ENCODE measurements at places on chromosomes 3 and 15.

GRCh38 chr3:40770061-40770460, 245.3 kb downstream of the ZNF621 start:
- DNase-seq = no peak

DNA sequence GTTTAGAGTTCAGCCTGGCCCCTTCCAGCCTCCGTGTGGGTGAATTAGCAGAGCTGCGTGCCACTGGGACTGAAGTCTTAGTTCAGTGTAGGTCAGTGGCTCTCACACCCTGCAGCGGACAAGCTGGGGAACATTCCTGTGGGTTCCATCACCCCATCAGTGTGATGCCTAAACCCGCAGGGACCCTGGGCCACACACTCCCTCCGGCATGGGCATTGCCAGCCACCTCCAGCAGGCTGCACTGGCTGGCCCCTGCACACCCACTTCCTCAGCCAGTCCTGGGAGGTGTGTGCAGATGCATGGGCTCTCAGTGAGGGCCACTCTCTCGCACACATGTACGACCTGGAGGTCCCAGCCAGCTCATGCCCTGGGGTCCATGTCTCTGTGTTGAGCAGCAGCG, 32.1 kb upstream of the TOPBP1 start:
- no peak for DNase-seq

- DNase-seq = no peak
These were observed 101.6 kb downstream of the MOBP start for GRCh38 chr3:39569095-39569494.

DNA sequence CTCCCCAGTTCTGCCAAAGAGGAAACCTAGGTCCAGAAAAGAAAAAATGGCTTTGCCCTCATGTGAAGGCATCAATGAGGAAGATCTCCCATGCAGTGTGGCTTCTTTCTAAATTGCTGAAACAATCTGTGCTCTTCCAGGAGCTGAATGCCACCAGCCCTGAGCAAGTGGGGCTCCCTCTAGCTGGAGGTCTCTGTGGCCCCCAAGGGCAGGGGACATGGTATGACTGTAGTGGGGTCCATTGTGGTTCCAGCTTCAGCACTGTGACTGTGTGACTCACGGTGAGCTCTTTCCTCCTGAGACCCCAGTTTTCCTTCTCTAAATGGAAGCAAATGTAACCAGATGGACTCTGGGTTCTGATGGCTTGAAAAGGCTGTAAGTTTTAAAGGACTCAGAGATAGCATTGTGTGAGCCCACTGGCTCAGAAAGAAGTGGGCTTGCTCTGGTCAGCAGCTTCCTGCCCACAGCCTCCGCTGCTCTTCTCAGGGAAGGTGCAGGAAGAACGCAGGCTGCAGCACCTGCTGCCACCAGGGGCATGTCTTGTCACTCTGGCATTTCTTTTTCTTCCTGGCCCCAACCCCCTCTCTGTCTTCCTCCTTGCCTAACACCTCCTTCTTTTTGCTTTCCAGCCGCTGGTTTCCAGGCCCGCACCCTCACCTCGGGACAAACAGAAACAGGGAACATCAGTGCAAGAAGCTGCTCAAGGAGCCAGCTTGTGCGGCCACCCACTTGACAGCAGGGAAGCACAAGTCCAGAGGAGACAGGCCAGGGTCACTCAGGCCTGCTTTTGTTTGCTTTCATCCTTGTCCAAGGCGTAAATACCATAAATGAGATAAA, 5.8 kb upstream of the CXCR6 start:
- DNase-seq = no peak

GRCh38 chr15:43872416-43873020, 45.7 kb downstream of the WDR76 start:
- DNase-seq = no peak

DNA sequence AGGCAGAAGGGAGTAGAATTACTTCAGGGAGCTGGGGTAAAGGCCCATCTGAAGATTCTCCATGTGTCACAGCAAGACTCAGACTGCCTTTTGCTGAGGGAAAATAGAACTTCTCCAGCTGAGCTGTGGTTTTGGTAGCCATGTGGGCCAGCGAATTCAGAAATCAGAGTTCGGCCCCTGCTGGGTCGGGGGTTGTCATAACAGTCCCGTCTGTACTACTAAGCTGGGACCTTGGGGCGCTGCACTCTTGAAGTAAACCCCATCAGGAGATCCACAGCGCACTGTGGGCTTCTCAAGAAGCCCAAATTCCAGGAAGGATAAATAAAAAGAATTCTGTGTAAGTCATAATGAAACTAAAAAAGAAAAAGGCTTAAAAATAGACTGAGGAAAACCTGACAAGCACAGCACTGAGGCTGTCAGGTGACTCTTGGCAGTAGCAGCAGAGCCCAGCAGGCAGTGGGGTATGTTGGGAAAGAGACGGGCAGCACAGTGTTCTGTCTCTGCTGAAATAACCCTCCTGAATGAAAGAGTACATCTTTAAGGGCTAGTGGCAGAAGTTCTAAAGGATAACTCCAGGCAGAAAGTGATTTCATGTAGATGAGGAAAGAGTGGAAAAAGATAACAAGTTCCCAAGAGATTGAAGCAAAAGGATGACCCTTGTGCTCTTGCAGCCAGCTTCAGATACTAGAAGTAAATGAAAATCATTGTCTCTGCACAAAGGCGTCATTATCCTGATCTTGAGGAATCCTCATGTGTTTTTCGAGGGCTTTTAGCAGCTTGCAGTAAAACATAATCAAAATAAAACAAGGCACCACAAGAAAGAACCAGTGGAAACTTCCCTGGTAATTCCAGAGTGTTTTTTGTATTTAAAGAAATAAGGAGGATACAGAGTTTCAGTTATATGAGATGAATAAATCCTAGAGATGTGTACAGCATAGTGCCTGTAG, 74.5 kb downstream of the RAB7A start:
- no peak for DNase-seq

- no peak for DNase-seq
These were observed 341.1 kb upstream of the SEMA6D start for GRCh38 chr15:47376190-47376589.

DNA sequence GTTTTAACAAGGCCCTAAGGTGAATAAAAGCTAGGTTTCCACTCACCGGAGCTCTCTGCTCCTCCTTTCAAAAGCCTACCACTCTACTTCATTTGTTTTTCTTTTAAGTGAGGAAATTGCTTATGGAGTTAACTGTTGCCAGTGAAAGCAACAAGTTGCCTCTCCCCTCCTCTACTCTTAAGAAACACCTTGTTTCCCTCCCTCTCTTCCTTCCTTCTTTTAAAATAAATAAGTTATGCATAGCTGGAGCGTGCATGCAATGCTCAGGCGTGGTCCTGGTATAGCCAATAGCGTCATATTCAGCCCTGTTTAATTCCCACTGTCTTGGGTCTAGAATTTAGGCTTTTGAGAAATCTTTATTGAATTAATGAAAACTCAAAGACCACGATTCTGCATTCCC, 101.1 kb upstream of the IGF1R start:
- DNase-seq = no peak

- no peak for DNase-seq
These were observed 43.3 kb downstream of the ASB7 start for GRCh38 chr15:100645671-100646070.
